Renal cortical epithelial cell (primary cell): ENCODE measurements at places on chromosomes 12 and 14. TPM values are rescaled to one million over a fixed set of nuclear protein-coding genes. Genes with fewer than 3 reads are reported as not detected.

DNA sequence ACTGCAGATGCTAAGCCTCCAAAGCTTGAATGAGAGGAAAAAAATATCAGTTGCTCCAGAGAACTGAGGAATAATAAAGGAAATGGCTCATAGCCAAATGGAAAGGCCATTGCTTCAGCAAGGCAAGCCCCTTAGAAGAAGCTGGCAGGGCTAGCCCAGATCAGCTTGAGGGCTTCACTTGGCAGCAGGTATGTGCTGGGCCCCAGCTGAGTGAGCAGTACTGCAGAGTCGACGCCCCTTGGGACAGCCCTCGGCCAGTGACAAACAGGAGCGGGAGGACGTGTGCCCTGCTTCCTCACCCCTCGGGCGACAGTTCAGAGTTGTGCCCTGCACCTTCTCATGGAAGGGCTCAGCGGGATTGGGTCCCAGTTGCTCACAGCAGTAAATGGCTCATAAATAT, 1031.2 kb upstream of the TMEM132C start:
- peak; percentile 49 for DNase-seq

MSRB3 gene
- 7.8 and 21.4 TPM in 2 replicates for total RNA-seq

- no peak for DNase-seq
These were observed 98.8 kb upstream of the SLC38A2 start for GRCh38 chr12:46471404-46471803.

DNA sequence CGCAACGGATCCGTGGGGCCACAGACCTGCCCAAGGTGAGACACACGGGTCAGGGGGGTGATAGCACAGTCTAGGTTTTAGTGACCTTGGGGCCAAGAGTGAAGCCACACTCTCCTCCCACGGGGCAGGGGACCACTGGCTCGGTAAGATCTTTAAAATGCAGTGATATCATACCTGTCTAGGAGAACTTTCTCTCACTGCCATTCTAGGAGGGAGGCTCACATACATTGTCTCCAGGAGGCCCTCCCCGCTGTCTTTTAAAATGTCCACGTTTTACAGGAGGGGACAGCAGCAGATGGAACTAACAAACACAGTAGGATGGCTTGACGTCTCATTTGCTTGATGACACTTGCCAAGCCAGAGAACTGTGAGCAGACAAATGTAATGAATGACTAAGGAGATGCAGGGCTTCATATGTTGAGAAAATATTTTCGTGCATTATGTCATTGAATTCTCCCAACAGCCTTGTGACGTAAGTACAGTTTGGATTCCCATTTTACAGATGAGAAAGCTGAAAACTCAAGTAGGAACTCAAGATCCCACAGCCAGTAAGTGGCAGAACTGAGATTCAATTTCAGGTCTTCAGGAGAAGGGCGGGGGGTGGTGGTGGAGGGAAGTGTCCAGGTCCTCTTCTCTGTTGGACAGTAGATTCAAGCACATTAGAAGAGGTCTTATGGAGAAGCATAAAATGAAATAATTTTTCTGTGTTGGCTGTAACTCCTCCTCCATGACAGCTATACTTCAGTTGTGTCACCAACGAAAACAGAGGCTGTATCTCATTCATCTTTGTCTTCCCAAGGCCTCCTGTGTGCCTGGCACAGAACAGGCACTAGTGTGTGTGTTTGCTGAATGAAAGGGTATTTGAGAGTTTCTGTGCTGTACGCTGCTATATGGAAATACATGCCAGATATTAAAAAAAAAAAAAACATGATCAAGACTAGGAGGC, 2.1 kb downstream of the VASH1 start:
- DNase-seq: no peak

GRCh38 chr14:33271216-33271615, 332.5 kb downstream of the NPAS3 start:
- peak; percentile 44 for DNase-seq

GRCh38 chr12:104522985-104523722, 66.4 kb downstream of the CHST11 start:
- peak; percentile 31 for DNase-seq

GRCh38 chr14:92751819-92752218, 3.4 kb upstream of the LGMN start:
- DNase-seq: no peak

GRCh38 chr14:51711505-51711904, 59.8 kb downstream of the FRMD6 start:
- DNase-seq: no peak

RND1 gene
- total RNA-seq: 0.40 and 17.4 TPM in 2 replicates

FSCB gene
- 0.10 TPM in 1 of 2 replicates, not detected in the other for total RNA-seq

DNA sequence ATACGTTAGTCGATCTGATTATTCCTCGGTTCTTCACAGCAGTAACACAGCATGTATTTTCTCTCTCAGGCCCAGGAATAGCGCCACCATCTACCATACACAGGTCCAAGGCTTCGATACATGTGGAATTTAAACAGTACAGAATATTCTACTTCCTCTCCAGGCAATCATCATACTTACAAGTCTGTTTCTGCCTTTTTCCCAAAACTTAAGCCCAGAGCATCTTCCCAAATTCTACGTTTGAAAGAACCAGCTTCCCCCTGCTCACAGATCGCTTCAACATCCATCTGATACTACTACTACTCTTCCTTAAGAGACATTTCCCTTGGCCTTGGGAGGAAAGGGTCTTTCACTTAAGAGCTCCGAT, 626 bp downstream of the TXNDC16 start:
- peak; percentile 54 for DNase-seq

DNA sequence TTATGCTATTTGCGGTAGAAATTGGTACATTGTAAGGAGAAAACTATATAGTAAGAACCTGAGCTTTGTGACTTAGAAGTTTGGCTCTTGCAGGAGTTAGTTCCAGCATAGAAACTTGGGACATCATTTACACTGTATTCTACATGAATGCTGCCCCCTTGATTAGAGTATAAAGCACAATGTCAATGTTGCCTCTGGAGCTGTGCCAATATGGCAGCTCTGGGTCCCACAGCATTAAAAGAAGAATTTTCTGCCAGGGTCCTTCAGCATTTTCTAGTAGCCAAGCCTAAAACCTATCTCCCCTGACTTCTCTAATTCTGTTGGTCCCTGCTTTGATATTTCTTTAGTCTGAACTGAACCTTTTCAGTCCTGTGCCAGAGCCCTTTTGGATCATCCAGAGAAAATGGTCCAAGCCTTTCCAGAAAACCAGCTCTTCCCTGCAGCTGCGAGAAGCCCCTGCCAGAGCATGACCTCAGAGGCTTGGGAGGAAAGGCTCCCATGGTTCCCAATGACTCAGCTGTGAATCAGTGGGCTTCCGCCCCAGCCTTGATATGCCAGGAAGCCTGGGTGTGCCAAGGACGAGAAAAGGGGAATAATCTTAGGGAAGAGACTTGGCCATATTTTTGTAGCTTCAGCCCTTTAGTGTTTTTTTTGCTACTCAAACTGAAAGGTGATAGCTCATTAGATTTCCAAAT, 43.2 kb downstream of the PLEKHG7 start:
- peak; percentile 90 for DNase-seq

DNA sequence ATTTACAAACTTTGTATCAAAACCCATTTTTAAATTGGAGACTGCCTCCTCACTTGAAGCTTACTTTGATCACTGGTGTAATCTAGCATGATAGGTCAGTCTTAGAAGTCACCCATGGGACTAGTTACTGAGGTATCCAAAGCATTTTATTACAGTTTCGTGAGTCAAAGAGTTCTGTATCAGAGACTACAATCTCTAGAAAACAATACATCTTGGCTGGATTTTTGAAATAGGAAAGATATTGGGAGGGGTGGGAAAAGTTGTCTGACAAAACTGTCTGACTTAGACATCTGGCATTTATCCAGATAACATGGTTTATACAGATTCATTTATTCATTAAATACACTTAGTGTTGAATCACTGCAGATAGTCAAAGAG, 173.5 kb upstream of the PDZRN4 start:
- DNase-seq: peak; percentile 42

CDCA3 gene
- total RNA-seq: 1.3 and 4.7 TPM in 2 replicates

DNA sequence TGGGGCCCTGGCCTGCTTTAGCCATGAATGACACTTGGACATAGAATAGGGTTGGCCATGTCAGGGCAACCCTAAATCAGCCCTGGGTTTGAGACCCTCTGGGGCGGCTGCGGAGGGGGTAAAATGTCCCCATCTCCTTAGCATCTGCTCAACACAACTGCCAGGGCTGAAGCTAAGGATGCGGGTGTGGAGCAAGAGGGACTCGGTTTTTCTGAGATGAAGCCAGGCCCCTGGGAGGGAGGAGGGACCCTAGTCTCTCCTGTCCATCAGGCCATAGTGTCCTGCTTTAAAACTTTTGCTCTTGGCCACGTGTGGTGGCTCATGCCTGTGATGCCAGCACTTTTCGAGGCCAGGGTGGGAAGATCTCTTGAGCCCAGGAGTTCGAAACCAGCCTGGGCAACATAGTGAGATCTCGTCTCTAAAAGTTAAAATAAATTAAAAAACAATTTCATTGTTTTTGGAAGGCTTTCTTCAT, 778 bp upstream of the C1R start:
- no peak for DNase-seq

- no peak for DNase-seq
These were observed 170.1 kb downstream of the ADGRD1 start for GRCh38 chr12:131123817-131124216.

DNA sequence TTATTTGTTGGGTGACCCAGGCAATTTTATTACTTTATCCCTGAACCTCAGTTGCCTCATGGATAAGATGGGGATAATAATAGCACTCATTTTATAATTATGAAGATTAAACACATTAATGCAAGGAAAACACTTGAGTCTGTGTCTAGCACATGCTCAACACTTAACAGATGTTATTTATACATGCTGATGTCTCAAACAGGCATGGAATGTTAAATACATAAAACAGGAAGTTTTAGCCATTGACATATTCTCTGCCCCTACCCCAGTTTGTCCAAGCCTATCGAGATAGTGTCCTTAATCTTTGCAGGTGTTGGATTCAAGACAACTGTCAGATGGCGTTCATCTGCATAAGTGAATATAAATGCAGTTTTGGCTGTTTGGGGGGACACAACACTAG, 109.8 kb downstream of the SCAF11 start:
- DNase-seq: no peak

- DNase-seq: no peak
These were observed 41.0 kb upstream of the MMP17 start for GRCh38 chr12:131787143-131787660.

GRCh38 chr14:92503756-92504491, 9.7 kb upstream of the RIN3 start:
- peak; percentile 84 for DNase-seq

DNA sequence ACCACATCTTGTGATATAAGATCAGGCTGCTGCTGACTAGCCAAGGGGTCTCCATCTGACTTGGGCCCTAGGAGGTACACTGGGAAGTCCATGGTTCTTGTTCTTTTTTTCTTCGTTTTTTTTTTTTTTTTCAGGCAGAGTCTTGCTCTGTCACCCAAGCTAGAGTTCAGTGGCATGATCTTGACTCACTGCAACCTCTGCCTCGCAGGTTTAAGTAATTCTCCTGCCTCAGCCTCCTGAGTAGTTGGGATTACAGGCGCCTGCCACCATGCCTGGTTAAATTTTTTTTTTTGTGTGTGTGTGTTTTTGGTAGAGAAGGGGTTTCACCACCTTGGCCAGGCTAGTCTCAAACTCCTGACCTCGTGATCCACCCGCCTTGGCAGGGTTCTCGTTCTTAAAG, 178.2 kb downstream of the RMST start:
- DNase-seq: peak; percentile 51

CPSF6 gene
- 15.5 and 30.2 TPM in 2 replicates for total RNA-seq

PRICKLE1 gene
- 11.6 and 130 TPM in 2 replicates for total RNA-seq

LRRC9 gene
- 0.05 TPM in 1 of 2 replicates, not detected in the other for total RNA-seq

GRCh38 chr12:7872566-7873319, at the start of gene SLC2A14:
Gene SLC2A14 (minus strand): TSS chr12:7872915. CDS start chr12:7869880, 3,035 bp downstream.
- DNase-seq: no peak

NOS1 gene
- total RNA-seq: 0.05 TPM in 1 of 2 replicates, not detected in the other

ACSS3 gene
- total RNA-seq: 8.5 and 19.8 TPM in 2 replicates

- DNase-seq: no peak
These were observed 87.9 kb downstream of the SRRM4 start for GRCh38 chr12:119069147-119069642.

PRB2 gene
- not detected in 2 replicates for total RNA-seq

GRCh38 chr12:98532687-98533304, 17.4 kb downstream of the TMPO start:
- peak; percentile 68 for DNase-seq

- DNase-seq: no peak
These were observed 73.5 kb downstream of the LIN7A start for GRCh38 chr12:80864046-80864735.

DNA sequence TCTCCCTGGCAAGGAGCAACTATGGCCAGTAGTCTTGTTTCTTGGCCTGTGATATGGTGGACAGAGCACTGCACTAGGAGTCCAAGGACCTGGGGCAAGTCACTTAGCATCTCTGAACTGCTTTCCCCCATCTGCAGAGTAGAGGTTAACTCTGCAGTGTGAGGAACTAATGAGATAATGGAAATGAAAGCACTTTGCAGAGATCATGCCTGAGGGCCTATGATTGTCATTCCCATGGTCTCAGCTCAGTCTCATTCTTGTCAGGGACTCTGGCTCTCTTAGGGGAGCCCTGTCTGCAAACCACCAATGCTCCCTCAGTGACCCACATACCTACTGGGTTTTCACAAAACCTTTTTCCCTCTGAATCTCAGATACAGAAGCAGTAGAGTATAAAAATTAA, 6.5 kb upstream of the PNMA1 start:
- DNase-seq: no peak
